Small intestine (tissue), 16 donors: ENCODE measurements at places on chromosomes 7 and 10. TPM values are rescaled to one million over a fixed set of nuclear protein-coding genes. Genes with fewer than 3 reads are reported as not detected.

Gene PSD
- polyA plus RNA-seq, result 4.4 TPM

Gene PTPN20
- polyA plus RNA-seq, result 0.45 TPM

Gene LRRC18
- not detected for polyA plus RNA-seq

Gene ZNF212
- polyA plus RNA-seq, result 15.3 TPM

Gene TRPV5
- 0.01 TPM for polyA plus RNA-seq

Gene UBE2D1
- polyA plus RNA-seq, result 7.8 TPM

Gene KCNMA1
- 8.4 TPM for polyA plus RNA-seq

Gene WDR91
- polyA plus RNA-seq, result 5.8 TPM

Gene TFEC
- polyA plus RNA-seq, result 128 TPM

Gene TSPAN33
- 5.9 TPM for polyA plus RNA-seq

Gene CALHM1
- polyA plus RNA-seq, result not detected

Gene BLNK
- polyA plus RNA-seq, result 26.7 TPM

Gene AMPH
- 1.6 TPM for polyA plus RNA-seq

Gene RADIL
- 3.2 TPM for polyA plus RNA-seq

Gene FAM13C
- 3.3 TPM for polyA plus RNA-seq

Gene NT5C2
- polyA plus RNA-seq, result 15.7 TPM

Gene YAE1
- 52.7 TPM for polyA plus RNA-seq

Gene AOAH
- polyA plus RNA-seq, result 2.9 TPM

Gene COBL
- 30.8 TPM for polyA plus RNA-seq

Gene ACSM6
- polyA plus RNA-seq, result not detected

Gene EEPD1
- 175 TPM for polyA plus RNA-seq

Gene C10orf62
- not detected for polyA plus RNA-seq

Gene TUBAL3
- polyA plus RNA-seq, result 44.3 TPM

Gene FAM24A
- polyA plus RNA-seq, result not detected

Gene NRG3
- 0.25 TPM for polyA plus RNA-seq

Gene FANK1
- 1.6 TPM for polyA plus RNA-seq

Gene EPO
- polyA plus RNA-seq, result not detected

Gene HECW1
- under 0.01 TPM for polyA plus RNA-seq

Gene CCDC6
- 44.4 TPM for polyA plus RNA-seq
